ENCODE measurements at places on chromosomes 2 and 18.

GRCh38 chr2:212777020-212777491, 238.5 kb upstream of the ERBB4 start:
- DNase-seq, result no peak

DNA sequence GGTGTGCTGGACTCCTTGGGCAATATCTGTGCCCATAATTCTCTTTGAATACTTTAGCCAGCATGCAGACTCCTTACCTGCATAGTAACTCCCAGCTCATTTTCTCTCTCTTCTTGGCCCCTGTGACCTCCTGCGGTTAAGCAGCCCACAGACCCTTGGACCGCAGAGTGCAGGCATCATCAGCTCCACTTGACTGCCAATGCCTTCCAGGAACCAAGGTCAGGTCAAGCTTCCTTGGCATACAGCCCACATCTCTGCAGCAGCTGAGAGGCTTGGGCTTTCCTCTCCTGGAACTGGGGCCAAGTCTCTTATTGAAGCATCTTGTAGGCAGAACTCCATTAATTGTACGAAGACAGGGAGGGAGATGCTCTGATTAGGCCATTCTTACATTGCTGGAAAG, 130.1 kb upstream of the PIEZO2 start:
- DNase-seq, result no peak

- peak; percentile 62 for DNase-seq
Measured at GRCh38 chr2:10036095-10036884, 7.1 kb upstream of the KLF11 start.

- no peak for DNase-seq
Measured at GRCh38 chr2:38735999-38736320, 15.2 kb downstream of the SRSF7 start.

DNA sequence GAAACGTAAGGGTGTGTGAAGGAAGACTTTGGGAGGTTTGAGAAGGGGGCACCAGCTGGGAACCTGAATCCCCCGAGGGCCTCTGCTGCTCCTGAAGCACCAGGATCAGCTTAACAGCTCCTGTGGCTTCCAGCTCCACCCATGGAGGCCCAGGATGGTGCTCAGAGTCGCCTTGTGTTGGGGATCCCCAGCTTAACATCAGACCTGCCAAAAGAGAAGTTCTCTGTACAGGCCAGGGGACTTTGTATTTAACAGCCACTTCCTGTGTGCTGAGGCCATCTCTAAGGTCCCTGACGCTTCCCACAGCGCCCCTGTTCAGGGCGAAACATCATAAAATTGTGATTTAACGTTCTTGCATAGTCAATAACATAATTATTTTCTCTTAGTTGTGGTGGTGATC, 77.5 kb downstream of the NCK2 start:
- DNase-seq, result no peak

GRCh38 chr2:241613017-241613780, 23.8 kb downstream of the THAP4 start:
- no peak for DNase-seq

DNA sequence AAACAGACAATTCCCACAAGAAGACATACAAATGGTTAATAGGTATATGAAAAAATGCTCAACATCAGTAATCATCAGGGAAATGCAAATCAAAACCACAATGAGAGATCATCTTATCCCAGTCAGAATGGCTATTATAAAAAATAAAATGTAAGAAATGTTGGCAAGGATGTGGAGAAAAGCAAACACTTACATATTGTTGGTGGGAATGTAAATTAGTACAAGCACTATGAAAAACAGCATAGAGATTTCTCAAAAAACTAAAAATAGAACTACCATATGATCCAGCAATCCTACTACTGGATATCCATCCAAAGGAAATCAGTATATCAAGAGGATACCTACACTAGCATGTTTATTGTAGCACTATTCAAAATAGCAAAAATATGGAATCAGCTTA, 186.6 kb downstream of the NOL4 start:
- no peak for DNase-seq

GRCh38 chr2:28408764-28409599, 16.3 kb downstream of the FOSL2 start:
- DNase-seq, result peak; percentile 79

DNA sequence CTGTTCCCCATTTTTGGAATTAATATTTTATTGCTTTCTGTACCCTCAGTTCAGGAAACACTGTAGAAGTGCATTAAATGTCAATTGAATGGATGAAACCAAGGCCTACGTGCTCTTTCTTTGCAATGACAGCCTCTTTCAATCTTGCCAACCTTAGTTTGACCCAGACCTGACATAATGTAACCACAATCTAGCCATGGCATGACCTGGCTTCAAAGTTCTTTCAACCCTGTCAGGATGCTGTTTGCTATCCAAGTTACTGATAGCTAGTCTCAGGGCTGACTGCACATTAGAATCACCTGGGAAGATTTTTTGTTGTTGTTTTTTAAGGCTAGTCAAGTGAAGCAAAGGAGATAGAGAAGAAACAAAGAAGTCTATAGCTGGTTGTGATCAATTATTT, 190.9 kb upstream of the PKDCC start:
- no peak for DNase-seq

GRCh38 chr18:76410033-76410432, 85.0 kb downstream of the ZNF516 start:
- DNase-seq, result no peak

- no peak for DNase-seq
Measured at GRCh38 chr2:193303464-193303863, 1108.7 kb upstream of the TMEFF2 start.

- no peak for DNase-seq
Measured at GRCh38 chr2:175103191-175103590, 64.8 kb downstream of the ATF2 start.

DNA sequence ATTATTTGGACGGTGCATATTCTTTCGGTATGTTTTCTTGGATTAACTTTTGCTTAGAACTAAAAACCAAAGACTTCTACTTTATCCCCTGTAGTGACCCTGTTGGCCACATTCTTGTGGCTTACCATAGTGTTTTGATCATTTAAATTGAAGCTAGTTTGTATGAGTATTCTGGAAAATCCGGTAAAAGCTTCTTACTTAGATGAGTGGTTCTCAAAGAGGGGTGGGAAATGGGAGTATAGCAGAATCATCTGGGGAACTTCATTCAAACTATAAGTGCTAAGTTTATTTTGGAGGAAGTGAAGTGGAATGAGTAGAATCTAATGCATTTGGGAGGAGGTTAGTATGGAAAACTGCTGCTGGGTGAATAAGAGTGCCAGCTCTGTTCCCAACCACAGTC, 3.8 kb downstream of the PPP1CB start:
- DNase-seq, result no peak

- DNase-seq, result no peak
Measured at GRCh38 chr2:177816766-177817165, 255.8 kb downstream of the PDE11A start.

DNA sequence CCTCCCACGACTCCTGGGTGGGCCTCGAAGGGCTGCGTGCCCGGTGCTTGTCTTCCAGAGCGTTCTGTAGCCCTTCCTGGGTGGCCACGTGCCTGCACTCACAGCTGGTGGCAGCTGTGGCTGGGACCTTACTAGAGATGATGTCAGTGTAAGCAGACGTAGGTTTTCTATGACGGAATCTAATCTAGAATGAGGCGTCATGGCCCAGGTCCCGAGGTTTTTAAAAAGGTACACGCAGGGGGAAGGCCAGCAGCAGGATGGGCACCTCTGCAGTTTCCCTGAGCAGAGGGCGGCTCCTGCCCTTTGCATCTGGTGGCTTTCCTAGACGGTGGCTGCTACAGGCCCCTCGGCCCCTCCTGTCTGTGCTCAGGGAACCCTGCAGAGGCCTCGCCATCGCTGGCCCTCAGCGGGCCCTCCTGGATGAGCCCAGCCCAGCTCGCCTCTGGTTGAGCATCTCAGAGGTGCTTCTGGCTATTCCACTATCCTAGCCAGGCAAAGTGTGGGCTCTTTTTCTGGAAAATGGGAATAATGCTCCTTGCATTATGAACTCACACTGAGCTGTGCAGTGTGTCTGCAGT, 49.6 kb upstream of the PXDN start:
- DNase-seq, result no peak

GRCh38 chr2:178344121-178344520, 106.9 kb downstream of the PRKRA start:
- no peak for DNase-seq

DNA sequence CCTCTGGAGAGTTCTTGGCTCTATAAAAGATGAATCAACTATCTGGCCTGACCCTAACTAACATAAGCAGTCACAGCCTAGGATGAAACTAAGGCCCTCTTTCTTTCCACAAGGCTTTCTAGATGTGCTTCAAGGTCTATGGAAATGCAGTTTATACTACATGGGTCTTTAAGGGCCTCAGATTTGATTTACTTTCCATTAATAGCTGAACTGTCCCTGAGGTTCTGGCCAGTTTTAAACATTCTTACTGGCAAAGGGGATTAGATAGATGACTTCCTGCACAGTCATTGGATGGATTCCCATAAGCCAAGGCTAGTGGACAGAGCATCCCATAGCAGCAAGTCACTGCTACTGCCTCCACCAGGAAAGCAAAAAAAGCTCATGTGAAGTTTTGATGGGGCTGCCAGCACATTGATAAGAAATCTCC, 38.1 kb upstream of the LCLAT1 start:
- no peak for DNase-seq

- no peak for DNase-seq
Measured at GRCh38 chr2:135258193-135258592, 206.1 kb downstream of the RAB3GAP1 start.

- DNase-seq, result no peak
Measured at GRCh38 chr2:120344214-120344975, 1.5 kb upstream of the INHBB start.

- DNase-seq, result no peak
Measured at GRCh38 chr18:40642692-40643229, 1312.3 kb upstream of the PIK3C3 start.

GRCh38 chr2:5093518-5093917, 598.7 kb upstream of the SOX11 start:
- DNase-seq, result no peak

DNA sequence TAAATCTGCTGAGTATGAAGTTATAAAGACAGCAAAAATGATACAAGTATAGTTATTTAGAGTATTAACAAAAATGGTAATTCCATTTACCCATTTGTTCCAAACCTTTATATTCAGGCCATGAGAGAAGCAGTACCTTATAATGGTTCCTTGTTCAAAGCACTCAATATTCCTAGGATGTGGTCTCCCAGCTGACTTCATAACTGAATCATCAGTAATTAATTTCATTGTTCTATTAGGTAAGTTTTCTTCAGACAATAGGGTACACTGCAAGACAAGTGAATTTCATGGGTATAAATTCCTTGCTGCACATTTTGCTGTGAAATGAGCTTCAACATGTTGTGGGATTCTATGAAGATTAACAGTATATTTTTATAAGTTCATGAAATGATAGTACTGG, 550.8 kb upstream of the ZEB2 start:
- DNase-seq, result no peak

- no peak for DNase-seq
Measured at GRCh38 chr18:10558243-10558966, 32.6 kb downstream of the NAPG start.

GRCh38 chr2:20935168-20935775, 108.6 kb downstream of the APOB start:
- DNase-seq, result no peak

- DNase-seq, result no peak
Measured at GRCh38 chr2:128319631-128320191, 1.0 kb upstream of the HS6ST1 start.

- DNase-seq, result no peak
Measured at GRCh38 chr2:136448986-136449780, 316.2 kb upstream of the THSD7B start.

GRCh38 chr18:58785171-58785805, 79.4 kb upstream of the ZNF532 start:
- no peak for DNase-seq

- DNase-seq, result no peak
Measured at GRCh38 chr18:8984131-8984721, 118.3 kb upstream of the NDUFV2 start.

- no peak for DNase-seq
Measured at GRCh38 chr18:66167829-66168684, 417.2 kb downstream of the CDH7 start.

DNA sequence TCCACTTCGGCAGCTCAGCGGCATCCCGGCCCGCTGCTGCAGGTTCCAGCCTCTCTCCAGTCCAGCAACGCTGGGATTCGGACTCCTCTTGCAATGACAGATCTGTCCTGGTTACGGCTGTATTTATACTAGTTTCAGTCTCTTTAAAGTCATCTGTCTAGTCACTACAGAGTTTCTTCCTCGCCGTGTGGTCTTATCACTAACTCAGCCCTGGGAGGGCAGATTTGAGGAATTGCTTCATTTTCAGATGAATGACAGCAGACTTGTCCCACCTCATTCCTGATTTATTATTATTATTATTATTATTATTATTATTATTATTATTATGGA, 2.2 kb downstream of the KLHL29 start:
- DNase-seq, result no peak

DNA sequence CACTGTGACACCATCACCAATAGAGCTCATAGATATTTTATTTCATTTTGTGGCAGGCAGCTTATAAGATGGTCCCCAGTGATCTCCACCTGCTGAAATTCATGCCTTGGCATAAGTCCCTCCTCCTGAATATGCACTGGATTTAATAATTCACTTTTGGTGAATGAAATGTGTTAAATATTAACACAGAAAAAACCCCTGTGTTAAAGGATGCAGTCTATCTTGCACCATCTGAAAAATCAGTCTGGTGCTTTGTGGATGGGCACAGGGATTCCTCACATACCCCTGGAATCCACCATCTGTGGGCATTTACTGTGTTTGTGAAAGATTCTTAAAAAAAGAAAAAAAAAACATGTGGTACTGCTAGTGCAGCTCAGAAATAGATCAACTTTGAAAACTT, 26.1 kb upstream of the WIPF1 start:
- no peak for DNase-seq

GRCh38 chr2:151374436-151374835, 17.0 kb downstream of the TNFAIP6 start:
- no peak for DNase-seq

GRCh38 chr2:20326163-20326780, 24.4 kb downstream of the PUM2 start:
- DNase-seq, result peak; percentile 65

DNA sequence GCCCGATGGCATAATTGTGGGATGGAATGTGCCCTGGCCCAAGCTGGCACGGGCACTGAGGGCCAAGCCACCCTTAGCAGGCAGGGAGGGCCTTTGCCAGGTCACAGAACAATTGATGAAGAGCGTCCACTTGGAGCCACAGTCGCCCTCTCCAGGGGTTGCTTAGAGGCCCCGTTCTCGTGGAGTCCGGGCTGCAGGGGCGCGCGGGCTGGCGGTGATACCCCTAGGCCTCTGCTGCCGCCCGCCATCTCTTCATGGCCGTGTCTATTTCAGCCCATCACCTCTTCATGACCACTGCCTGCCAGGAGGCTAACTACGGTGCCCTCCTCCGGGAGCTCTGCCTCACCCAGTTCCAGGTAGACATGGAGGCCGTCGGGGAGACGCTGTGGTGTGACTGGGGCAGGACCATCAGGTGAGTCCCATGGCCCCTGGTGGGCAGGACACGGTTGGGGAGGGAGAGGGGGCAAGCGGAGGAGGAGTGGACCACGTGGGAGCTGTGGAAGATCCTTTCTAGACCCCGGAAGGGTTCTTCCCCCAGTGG, 17.6 kb downstream of the RAMP1 start:
- no peak for DNase-seq

All from activated CD4-positive, alpha-beta T cell treated with anti-CD3 and anti-CD28 coated beads for 48 hours (primary cell).